Naive thymus-derived CD8-positive, alpha-beta T cell (primary cell): ENCODE measurements at places on chromosomes 4 and X. TPM values are rescaled to one million over a fixed set of nuclear protein-coding genes. Genes with fewer than 3 reads are reported as not detected.

The CENPE gene
- 0.44 TPM for total RNA-seq

The IL2 gene
- not detected for total RNA-seq

The ZFP42 gene
- not detected for total RNA-seq

The TMEM128 gene
- 20.9 TPM for total RNA-seq

- no peak for DNase-seq
Observed at GRCh38 chr4:157372567-157372966, 152.0 kb downstream of the GRIA2 start.

DNA sequence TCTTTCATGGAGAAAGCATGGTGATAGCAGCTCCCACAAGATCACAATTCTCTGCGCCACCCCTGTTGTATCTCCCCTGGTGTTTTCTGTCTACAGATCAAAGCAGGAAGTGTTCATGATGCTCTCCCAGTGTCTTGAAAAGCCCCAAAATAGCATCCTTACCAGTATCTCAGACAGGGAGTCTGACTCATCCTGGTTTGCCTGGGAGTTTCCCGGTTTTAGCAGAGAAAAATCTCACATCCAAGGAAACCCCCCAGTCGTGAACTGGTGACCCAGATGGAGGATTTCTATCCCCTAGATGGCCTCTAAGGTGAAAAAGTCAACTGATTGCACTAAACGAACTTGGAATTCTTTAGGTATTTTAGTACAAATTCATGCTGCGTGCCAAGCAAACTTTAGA is 64.3 kb upstream of the NR0B1 start:
- no peak for DNase-seq

DNA sequence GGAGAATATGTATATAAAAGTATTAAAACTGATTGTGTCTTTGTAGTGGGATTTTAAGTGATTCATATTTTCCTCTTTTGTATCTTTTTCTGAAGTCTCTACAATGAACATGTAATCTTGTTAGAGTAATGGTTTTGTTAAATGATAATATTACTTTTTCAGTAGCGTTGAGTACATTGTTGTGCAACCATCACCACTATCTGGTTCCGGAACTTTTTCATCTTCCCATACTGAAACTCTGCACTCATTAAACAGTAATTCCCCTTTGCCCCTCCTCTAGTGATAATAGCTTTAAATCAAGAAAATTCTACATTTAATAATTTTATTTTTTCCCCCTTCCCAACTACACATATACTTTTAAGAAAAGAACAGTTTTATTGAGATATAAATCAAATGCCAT is 23.3 kb downstream of the SHROOM3 start:
- no peak for DNase-seq

GRCh38 chrX:155745792-155746191 is 133.0 kb upstream of the TMLHE start:
- DNase-seq = no peak

DNA sequence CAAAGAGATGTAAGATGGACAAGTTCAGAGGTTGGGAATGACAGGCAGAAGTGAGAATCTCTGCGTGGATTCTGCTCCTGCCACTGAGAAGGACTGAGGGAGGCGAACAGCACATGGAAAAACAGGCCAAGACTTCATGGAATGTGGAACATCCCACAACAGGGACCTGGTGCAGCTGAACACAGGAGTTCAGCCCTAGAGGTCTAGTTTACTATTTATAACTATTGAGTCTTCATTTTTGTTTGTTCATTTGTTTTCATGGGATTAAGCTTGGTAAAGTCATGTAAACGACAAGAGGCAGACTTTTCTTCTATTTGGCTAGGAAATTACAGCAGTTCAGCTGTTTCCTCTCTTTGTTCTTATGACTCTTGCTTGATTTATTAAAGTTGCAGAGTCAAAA is 234.5 kb downstream of the MAML3 start:
- no peak for DNase-seq

DNA sequence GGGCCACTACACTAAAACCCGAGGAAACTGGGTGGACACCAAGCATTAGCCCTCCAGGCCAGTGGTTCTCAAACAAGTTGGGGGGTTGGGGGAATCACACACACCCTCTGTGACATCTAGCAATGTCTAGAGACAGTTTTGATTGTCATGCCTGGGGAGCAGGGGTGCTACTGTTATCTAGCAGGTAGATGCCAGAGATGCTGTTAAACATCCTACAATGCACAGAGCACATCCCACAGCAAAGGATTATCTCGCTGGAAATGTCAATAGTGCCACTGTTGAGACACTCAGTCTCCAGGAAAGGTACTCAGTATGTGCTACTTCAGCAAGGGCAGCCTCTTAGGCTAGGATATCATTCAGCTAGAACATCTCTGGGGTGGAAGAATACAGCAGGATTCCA is 1.3 kb downstream of the SMC1A start:
- DNase-seq = no peak

- DNase-seq = no peak
Observed at GRCh38 chr4:96652158-96652557, 812.3 kb downstream of the PDHA2 start.
